Stimulated activated CD4-positive, alpha-beta T cell treated with anti-CD3 and anti-CD28 coated beads, Interleukin-15, amount 100 ng/mL, for 48 hours (primary cell): ENCODE measurements at places on chromosomes 5 and 9.

- no peak for DNase-seq
Observed at GRCh38 chr9:81653240-81653639, 36.1 kb downstream of the TLE1 start.

- DNase-seq, result no peak
Observed at GRCh38 chr5:9115093-9115492, 430.8 kb downstream of the SEMA5A start.

DNA sequence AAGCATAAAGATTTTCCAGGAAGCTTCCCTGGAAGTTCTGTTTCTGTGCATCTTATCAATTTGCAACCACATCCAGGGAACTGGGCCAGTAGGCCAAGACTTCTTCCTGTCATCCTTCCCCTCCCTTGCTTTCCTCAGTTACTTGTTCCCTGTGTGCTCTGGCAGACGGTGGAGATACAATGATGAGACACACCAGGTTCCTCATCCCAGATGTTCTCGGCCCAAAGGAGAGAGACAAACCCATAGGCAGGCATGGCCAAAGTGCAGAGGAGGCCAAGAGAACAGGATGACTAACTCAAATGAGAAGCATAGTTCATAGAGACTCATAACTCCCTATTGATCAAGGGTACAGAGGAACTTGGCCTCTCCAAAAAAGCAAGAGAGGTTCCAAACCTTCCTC lies 652.6 kb downstream of the CCDC171 start:
- DNase-seq, result no peak

DNA sequence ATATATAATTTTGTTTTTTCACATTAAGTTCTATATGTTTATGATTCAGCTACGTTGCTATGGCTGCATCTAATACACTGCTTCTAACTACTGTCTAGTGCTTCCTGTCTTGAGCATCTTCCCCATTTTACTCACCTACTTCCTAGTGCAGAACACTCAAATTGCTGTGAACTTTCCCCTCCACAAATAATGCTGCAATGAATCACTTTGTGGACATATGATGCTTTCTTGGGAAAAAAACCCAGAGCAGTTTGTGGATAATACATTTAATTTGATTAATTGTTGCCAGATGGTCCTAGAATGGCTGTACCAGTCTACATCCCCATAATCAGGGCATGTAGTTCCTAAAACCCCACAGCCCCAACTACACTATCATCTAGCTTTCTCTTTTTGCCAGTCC lies 18.5 kb downstream of the CD180 start:
- DNase-seq, result no peak

DNA sequence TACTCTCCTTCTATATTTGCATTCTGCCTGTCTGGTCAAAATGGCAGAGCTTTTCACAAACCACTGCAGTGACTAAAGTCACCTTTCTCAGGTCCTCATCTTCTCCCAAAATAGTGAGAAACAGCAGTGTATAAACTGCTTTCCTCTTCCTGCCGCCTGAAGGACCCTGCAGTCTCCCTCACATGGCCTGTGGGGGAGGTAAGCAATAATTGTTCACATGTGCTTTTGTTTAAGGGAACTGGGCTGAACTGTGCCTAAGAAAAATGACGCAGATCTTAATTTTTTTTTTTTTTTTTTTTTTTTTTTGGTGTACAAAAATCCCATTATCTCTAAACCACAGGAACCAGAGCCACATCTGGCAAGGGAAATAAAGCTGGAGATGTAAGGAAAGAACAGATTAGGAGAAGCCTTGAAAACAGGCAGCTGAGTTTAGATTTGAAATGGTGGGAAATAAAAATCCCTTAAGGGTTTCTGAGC lies 131.7 kb upstream of the VLDLR start:
- DNase-seq, result no peak

DNA sequence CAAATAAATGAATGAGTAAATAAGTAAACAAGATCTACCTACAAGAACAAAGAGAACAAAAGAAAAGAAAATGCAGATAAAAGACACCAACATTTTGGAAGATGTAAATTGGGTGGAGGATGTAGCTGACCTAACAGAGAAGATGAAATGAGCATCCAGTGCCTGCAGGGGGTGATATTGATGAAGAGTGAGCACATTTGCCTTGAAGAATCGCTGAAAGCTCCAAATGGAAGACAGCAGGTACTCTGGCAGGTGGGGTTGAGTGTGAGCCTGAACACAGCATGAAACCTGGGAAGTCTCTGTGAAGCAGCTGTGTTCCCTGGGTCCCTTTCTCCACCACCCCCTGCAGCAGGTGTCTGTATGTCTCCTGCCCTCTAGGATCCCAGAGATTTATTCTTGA lies 125.6 kb downstream of the NXNL2 start:
- no peak for DNase-seq

DNA sequence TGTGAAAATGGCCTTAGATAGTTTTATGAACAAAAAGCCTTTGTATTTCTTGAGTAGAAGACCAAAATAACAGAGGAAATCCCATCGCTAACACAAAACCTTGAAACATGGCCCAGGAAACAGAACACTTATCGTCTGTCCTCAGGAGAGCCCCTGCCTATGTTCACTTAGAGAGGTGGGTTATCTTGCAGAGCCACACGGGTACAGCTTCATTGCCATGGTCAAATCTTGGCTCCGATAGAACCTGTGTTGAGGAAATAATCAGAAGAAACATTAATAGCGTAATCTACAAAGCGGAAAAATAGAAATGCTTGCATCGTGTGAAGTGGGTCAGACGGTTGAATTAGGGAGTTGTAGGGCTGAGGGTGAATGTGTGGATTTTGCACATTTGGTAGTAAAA lies 216.1 kb downstream of the MAST4 start:
- no peak for DNase-seq

DNA sequence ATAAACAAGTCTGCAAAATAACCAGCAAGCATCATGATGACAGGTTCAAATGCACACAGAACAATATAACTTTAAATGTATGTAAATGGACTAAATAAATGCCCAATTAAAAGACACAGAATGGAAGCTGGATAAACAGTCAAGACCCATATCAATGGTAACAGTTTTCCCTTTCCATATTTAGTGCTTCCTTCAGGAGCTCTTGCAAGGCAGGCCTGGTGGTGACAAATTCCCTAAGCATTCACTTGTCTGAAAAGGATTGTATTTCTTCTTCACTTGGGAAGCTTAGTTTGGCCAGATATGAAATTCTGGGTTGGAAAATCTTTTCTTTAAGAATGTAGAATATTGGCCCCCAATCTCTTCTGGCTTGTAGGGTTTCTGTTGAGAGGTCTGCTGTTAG lies 120.2 kb upstream of the RASA1 start:
- no peak for DNase-seq

- no peak for DNase-seq
Observed at GRCh38 chr5:139646912-139647505, 1.1 kb upstream of the CXXC5 start.

DNA sequence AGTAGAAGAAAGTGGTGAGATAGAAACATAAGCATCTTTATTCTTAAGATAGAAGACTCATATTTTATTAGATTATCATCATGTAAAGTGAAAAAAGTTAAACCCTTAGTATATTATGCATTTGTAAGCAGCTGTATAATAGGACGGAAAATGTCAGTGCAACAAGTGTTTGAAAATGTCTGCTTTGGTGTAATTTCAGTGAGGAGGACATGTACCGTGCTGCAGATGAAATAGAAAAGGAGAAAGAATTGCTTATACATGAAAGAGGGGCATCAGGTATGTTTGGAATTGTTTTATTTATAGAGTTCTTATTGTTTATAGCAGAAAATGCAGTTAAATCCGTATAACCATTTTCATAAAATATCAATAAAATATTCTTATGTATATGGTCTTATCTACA lies 8.9 kb downstream of the OTULIN start:
- DNase-seq, result no peak

DNA sequence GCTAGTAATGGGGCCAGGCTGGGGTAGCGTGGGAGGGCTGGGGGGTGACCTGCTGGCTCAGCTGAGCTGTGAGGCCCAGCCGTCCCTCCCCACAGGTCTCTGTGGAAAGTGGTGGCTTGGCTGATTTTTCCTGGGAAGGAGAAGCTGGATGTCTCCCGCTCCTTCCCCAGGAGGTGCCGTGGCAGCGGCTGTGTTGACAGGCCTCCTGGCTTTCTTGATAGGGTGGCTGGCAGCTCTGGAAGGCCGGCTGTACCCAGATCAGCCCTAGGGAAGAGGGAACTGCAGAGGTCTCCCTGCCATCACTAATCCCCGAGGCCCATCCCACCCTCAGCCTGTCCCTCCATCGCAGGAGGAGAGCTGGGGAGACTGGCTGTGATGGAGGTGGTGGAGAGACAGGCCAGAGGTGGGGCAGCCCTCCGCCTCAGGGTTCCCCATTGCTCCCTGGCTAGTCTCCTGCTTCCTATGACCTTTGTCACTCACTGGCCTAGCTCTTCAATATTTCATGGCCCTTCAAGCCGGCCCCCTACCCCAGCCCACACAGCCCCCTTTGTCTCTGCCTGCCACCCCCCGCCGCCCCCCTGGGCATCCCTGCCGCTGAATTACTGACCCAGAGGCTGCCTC lies 6.8 kb downstream of the CXXC5 start:
- no peak for DNase-seq
